Pericardium fibroblast (primary cell): ENCODE measurements at places on chromosomes 13 and 19. TPM values are rescaled to one million over a fixed set of nuclear protein-coding genes. Genes with fewer than 3 reads are reported as not detected.

Gene FFAR1
- total RNA-seq: not detected in 2 replicates

Gene IGFL2
- not detected in 2 replicates for total RNA-seq

Gene LRFN3
- 8.6 and 9.7 TPM in 2 replicates for total RNA-seq

Gene DCT
- 0.26 TPM in 1 of 2 replicates, not detected in the other for total RNA-seq

Gene CYP2A6
- not detected in 2 replicates for total RNA-seq
